ENCODE measurements at places on chromosomes 7 and 10.

DNA sequence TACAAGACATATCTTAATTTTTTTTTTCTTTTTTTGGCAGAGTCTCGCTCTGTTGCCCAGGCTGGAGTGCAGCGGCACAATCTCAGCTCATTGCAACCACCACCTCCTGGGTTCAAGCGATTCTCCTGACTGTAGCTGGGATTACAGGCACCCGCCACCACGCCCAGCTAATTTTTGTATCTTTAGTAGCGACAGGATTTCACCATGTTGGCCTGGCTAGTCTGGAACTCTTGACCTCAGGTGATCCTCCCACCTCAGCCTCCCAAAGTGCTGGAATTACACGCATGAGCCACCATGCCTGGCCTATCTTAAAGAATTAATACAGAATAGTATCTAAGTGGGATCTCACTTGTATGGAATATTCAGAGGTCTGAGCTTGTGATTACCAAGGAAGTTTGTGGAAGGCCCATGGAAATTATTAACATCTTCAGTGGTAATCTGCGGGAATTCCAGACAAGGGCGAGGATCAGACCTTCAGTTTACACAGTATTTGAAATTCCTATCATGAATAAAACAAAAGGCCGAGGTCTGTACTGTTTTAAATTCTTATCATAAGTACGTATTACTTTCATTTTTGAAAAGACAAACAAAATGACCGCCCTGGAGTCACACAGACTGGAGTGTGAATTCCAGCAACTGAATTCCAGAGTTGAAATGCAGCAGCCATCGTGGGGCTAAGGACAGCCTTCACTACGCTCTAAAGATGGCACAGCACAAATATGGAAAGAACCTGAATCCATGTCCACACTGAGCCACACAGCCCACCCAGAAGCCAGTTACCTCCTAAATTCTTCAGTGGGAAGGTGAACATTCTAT is 16.7 kb downstream of the GPRIN2 start:
- no peak for DNase-seq

GRCh38 chr10:126455766-126456405 is 67.6 kb upstream of the ADAM12 start:
- DNase-seq = no peak

- DNase-seq = no peak
Measured at GRCh38 chr10:123027861-123028260, 19.1 kb downstream of the ACADSB start.

DNA sequence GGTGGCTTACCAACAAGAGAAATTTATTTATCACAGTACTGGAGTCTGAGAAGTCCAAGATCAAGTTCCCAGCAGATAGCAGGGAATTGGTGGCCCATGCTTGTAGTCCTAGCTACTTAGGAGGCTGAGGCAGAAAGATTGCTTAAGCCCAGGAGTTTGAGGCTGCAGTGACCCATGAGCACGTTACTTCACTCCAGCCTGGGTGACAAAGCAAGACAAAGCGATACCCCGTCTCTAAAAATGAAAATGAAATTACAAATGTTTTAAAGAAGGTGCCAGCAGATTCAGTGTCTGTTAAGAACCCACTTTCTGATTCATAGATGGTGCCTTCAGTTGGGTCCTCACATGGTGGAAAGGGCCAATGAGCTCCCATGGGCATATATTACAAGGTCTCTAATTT is 20.6 kb upstream of the ARHGAP12 start:
- no peak for DNase-seq

DNA sequence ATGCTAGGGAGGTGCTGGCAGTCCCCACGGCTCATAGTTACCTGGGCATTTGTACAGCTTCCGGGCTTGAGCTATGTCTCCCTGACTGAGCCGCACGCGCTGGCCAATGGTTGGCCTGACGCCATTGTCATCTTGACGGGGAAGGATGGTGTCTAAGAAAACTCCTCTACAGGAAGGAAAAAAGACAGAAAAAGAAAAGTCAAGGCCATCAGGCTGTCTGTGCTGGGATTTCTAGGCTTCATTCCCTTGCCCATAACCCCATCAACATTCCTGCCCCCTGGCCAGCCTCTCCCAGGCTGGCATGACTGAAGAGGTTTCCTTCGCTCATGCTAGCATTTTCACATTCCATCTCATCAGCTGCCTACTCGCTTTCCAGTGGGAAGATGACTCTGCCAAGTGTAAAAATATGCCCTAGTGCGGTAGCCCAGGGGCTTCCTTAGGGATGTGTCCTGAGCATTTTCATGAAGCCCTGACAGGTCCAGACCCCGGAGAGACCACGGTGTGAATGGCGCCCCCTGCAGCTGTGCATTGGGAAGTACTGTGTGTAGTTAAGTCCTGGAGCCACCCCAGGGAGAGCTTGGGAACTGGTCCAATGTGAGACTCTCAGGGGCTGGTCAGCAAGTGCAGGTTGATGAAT is 54.5 kb upstream of the OPALIN start:
- DNase-seq = no peak

DNA sequence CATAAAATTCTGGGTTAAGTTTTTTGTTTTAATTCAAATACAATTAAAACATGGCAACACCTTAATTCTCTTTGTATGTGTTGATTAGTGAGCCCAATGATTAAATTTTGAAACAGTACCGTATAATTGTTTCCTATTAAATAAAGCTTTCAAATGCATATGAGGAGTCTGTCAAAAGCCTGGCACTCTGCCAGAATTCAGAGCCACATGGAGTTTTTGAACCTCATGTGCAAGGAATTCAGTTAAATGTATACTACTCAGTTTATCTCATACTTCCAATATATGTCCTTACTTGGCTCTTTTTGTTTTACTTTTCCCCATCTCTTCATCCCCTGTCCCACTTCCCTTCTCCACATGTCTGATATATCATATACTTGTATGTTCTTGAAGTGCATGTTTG is 165.6 kb upstream of the FAM3C start:
- no peak for DNase-seq

- no peak for DNase-seq
Measured at GRCh38 chr7:141001546-141001945, 13.2 kb downstream of the MRPS33 start.

DNA sequence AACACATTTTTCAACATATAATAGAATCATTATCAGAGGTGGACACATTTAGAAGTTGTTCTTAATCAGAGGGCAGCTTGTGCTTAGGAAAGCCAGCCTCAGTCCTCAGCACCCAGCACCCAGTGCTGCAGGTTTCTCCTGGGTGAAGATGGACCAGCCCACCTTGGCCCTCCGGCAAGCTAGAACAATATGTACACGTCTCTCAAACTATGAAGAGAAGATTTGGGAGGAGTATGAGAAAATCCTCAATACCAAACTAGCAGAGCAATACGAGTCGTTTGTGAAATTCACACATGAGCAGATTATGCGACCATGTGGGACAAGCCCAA is 13.5 kb upstream of the RALA start:
- no peak for DNase-seq

DNA sequence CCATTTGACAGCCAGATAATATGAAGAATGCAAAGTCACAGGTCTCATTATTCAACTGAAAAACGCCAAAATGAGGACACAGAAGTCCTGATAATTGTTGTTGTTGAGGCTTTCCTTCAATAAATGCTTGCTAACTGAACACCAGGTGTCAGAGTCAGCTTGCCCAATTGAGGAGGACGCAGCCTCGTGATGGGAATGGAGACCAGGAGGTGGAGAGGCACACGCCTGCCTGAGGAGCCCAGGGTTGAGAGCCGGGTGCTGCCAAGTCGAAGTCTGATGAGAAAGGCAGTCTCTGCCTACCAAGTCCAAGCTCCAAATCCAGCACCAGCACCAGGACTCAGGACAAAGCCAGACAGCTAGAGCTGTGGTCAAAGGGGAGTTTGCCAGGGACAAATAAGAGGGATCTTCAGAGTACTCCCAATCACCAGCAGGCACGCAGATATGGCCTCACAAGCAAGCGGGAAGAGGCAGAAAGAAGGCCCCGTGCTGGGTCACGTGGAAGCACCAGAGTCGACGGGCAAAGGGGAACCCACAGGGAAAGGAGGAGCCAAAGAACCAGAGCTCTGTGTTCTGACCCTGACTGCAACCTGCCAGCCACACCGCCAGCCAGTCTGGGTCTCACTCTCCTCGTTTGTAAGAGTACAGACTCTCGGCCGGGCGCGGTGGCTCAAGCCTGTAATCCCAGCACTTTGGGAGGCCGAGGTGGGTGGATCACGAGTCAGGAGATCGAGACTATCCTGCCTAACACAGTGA is 47.6 kb downstream of the VOPP1 start:
- DNase-seq = no peak

DNA sequence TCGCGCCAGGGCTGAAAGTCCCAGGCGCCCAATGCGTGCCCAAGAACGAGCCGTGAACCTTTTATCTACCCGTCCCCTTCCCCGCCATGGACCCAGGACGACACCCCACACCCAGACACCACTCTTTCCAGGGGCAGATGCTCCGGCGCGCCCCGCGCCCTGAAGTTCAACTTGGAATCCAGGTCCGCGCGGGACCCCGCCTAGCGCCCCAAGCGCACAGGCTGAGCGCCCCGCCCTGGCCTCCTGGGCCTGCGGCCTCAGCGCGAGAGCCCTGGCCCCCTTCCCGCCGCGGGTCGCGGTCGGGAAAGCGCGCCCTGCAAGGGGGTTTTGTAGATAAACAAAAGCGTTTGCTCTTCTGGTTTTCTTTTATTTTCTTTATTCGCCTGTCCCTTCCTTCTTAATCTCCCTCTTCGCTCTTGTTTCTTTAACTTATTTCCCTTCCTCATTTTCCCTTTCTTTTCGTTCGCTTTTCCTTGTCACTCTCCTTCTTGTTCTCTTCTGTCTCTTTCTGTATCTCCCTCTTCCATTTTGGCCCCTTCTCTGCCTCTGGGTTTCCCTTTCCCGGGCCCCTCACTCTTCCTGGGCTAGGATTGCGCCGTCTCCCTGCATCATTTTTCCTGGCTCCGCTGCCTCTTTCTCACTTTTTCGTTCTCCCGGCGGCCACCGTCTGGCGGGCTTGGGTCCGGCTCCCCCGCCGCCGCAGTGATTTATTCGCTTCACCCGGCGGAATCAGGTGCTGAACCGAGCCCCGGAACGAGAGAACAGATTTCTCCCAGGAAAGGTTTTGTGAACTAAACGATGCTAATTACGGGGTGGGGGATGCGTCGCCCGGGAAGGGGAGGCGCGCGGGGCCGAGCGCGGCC is 15.3 kb upstream of the PAX2 start:
- DNase-seq = no peak

DNA sequence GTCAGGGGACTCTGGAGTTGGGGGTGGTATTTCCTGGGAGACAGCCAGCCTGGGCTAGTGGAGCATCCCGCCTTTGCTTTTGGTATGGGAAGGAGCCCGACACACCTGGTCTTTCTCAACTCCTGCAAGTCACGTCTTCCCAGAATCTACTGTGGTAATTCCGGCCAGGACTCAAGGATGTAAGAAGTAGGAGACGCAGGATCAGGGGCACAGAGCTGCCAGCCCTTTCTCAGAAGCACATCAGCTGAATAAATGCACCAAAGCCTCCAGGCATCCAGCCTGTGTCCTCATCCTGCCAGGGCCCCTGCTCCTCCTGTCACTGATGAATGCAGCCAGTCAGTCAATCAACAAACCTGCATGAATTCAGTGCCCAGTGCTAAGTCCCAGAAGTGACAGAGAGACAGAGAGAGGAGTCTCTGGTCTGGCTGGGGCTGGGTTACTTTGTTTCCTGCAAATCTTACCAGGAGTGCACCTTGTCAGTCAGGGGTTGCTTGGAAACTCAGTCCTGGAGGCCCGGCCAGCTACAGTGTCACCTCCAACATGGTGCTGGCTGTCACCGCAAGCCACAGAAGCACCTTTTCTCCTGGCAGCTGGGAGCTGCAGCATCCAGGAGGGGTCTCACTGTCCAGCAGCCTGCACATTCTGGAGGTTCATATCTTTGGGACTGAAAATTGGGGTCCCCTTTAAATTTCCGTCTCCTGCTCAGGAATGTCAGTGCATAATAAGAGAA is 101.8 kb downstream of the PTPRE start:
- no peak for DNase-seq

DNA sequence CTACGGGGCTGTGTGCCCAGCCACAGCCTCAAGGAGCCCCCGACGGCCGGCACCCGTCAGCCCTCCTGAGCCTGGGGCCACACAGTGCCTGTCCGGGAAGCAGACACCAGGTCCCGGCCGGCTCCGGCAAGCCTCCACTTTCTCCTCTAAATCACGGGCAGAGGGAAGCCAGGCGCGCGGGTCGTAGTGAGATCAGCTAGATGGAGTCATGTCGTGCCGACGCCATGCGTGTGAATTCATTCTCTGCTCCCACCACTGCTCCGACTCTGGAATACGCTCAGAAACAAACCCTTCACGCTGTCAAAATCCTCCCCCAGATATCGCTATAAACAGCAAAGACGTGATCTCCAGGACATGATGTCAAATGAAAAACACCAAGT is 93.7 kb upstream of the DNAAF5 start:
- DNase-seq = no peak

- no peak for DNase-seq
Measured at GRCh38 chr10:130747356-130747755, 564.2 kb downstream of the TCERG1L start.

DNA sequence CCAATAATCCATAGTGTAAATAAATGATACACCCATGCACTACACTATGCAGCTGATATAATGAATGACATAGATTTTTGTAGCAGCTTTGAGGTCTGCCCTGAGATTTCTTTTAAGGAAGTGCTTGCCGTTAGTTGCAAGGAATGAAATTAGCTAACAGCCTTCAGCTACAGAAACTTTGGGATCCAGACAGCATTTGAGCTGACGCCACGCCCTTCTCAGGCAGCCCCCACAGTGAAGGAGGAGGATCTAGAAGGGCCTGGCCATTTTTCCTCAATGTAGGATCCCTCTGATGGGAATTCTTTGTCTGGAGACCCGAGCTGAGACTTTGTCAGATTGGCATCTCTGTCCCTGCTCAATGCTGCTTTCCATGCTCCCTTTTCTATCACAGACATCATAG is 6.1 kb upstream of the PDK4 start:
- DNase-seq = no peak

DNA sequence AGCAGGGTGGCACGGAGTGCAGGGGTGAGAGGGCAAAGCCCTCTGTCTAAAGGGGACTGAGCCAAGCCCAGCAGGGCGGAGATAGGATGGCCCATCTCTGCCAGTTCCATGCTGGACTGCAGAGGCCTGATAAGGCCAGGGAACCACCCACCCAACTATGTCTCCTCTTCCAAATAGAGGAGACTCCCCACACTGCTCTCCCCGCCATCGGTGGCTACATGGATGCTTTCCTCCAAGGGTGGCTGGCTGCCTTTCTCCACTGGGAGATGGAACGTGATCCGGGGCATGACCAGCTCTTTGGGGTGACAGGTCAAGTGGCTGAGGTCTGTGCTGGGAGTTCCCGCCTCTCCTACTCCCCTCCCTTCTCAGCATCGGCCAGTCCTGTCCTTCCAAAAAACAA is 58.1 kb upstream of the MXI1 start:
- DNase-seq = no peak

- DNase-seq = no peak
Measured at GRCh38 chr7:112400141-112400540, 50.1 kb upstream of the IFRD1 start.

GRCh38 chr7:104127204-104127603 is 80.6 kb downstream of the ORC5 start:
- no peak for DNase-seq

- no peak for DNase-seq
Measured at GRCh38 chr10:90047243-90047729, 345.9 kb downstream of the KIF20B start.
